ENCODE measurements at places on chromosomes 6 and 20. TPM values are rescaled to one million over a fixed set of nuclear protein-coding genes. Genes with fewer than 3 reads are reported as not detected.
A peak's percentile ranks its signal among the peaks of the same experiment; 100 is the strongest.

- DNase-seq, result no peak
- no peaks in the 10 kb centered on the region for H3K36me3 ChIP-seq
- H3K4me1 ChIP-seq, result no peaks in the 10 kb centered on the region
Observed at GRCh38 chr6:33330736-33331135, 13.2 kb upstream of the ZBTB22 start.

Gene APCDD1L
- 0.13 TPM for total RNA-seq

Gene GRIK2
- total RNA-seq, result 0.07 TPM

GRCh38 chr6:84860920-84861319 is 96.5 kb upstream of the TBX18 start:
- H3K27me3 ChIP-seq, result no peaks in the 10 kb centered on the region
- no peak for DNase-seq
- no peaks in the 10 kb centered on the region for H3K4me1 ChIP-seq
- H3K4me3 ChIP-seq, result no peak overlapping the region

DNA sequence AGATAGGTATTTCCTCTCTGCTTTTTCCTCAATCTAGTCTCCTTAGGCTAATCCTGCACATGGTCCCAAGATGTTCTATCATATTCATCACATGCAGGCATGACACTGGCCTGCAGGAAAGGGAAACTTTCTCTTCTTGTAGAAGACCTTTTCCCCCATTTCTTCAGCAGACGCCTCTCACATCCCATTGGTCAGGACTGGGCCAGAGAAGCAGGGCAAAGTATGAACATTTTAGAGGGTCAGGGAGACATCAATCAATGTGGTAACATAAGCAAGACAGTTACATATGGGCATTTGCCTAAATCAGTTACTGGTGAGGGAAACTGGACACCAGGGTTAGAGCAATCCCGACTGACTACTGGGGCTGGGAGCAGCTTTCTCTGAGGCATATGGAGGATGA is 90.1 kb downstream of the CRYBG1 start:
- no peaks in the 10 kb centered on the region for H3K4me1 ChIP-seq
- H3K36me3 ChIP-seq, result no peaks in the 10 kb centered on the region
- H3K27me3 ChIP-seq, result no peaks in the 10 kb centered on the region
- peak overlapping the region; percentile 60 for H3K27ac ChIP-seq
- DNase-seq, result no peak

Gene BNIP5
- total RNA-seq, result not detected

DNA sequence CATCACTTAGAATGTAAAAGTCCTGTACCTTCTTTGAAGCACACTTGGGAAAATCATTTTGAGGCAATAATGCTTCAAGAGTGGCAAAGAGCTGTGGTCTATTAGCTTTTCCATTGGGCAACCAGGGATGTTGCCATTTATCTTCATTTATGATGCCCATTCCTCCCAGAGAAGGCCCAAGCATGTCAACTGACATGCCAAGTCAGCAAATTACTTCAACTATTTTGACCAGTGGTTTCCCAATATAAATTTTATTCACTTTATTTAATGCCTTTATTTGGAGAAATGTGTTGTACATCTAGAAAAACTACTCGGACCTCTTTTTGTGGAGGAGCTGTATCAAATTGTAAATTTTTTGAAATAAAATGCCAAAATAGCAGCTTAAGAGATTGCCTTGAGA is 164.1 kb upstream of the PCSK2 start:
- no peak for DNase-seq
- no peak overlapping the region for H3K27ac ChIP-seq
- no peaks in the 10 kb centered on the region for H3K27me3 ChIP-seq

Gene CBLN4
- total RNA-seq, result 0.26 TPM
